ENCODE measurements at places on chromosomes 1 and 21.

- DNase-seq: no peak
These were observed 35.3 kb upstream of the CLIC4 start for GRCh38 chr1:24709791-24710441.

DNA sequence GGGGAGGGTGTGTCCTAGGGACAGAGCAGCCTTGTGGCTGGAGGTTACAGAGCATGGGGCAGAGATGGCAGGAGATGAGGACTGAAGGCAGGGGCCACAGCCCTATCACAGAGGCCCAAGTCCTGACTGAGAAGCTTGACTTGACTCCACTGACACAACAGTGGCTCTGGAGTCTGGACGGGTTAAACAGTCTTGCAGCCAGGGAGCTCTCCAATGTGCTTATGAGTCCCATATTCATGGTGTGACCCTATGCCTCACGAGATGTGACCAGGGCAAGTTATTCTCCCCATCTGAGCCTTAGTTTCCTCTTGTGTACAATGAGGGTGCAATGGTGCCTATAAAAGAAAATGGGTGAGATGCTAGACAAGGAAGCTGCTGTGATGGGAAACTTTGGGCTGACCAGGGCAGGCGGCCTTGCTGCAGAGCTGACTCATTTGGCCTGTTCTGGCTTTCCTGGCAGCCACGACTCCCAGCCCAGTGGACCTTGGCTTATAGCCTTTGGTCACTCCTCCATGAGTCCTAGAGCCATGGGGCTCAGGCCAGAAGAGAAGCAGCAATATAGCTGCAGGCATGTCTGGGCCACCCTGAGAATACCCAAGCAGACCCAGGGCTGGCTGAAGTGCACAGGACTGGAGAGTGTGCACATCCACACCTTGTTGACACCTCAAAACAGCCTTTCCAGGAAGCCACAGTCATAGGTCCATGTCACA, 2.8 kb upstream of the TTC22 start:
- DNase-seq: no peak

GRCh38 chr1:2493691-2494322, 17.7 kb downstream of the PLCH2 start:
- DNase-seq: peak; percentile 73

GRCh38 chr1:199901341-199901740, 126.2 kb upstream of the NR5A2 start:
- DNase-seq: no peak

- peak; percentile 69 for DNase-seq
These were observed 31.2 kb downstream of the CDCP2 start for GRCh38 chr1:54121482-54122134.

- no peak for DNase-seq
These were observed 38.8 kb upstream of the RGS8 start for GRCh38 chr1:182723200-182723599.

- DNase-seq: no peak
These were observed 64.0 kb downstream of the PLPPR5 start for GRCh38 chr1:98940722-98941079.

GRCh38 chr1:41860214-41860613, 58.5 kb downstream of the HIVEP3 start:
- DNase-seq: no peak

DNA sequence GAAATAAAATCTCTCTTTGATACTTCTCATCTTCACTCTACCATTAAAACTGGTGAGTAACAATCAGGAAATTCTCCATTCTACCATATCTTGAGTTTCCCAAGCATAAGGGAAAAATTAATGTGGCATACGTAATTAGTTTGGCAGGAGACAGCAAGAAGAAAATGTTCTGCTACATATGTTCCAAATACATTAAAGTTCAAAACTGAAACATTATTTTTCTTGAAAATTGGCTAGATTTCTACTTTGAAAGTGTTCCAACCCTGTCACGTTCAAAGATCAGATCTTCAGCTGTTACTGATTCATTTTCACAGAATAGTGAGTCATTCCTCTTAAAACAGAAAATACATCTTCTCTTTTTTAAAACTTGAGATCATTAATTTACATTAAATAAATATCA, 48.5 kb downstream of the PIGK start:
- no peak for DNase-seq

- no peak for DNase-seq
These were observed 114.3 kb downstream of the NAV1 start for GRCh38 chr1:201653233-201653632.

DNA sequence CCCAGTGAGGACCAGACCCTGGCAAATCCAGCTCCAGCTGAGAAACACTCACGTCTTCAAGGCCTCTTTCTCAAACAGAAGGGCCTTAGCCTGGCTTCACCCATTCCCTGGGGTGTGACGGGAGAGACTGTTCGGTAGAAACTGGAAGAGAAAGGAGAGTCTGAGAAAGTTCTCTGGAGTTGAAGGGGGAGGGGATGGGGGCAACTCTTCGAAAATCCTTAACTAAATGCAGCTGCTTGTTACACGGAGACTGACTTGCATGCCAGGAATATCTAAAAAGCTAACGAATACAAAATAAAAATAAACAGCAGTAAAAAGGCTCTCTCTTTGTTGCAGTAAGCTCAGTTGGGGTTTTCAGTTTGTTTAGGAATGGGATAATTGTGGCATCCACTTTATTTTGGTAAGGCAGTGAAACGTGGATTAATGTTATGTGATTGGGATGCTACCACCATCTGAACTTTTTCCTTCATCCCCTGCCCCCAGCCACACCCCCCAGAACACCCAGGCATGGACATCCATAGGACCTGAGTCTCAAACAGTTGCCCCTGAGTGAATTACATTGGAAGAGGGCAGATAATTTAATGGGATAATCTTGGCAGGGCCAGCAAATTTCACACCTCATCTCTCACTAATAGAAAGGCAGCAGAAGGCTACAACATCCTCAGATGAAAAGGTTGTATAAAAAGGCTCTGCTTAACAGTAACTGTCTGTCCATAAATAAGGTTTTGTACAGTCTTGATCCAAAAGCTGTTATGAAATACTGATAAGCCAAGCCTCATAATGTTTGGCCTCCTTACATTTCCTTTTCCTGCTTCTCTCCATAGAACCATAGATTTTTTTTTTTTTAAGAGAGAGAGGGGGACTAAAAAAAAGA, 5.8 kb downstream of the ROR1 start:
- DNase-seq: no peak

DNA sequence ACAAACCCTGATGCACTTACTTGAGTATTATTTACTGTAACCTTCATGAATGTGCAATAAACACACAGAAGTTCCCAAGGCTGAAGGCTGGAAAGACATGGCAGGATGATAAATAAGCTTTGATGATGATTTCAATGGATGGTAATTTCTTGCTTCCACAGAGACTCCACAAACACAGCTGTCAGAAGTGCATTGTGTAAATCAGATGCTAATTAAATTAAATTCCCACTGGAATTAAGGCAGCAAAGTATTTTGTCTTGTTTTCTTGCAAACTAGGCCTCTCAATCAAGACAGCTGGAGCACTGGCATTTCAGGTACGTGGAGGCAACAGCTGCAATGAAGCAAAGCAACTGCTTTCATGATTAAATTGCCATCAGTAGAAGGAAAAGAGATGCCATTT, 24.1 kb downstream of the FAM177B start:
- no peak for DNase-seq

DNA sequence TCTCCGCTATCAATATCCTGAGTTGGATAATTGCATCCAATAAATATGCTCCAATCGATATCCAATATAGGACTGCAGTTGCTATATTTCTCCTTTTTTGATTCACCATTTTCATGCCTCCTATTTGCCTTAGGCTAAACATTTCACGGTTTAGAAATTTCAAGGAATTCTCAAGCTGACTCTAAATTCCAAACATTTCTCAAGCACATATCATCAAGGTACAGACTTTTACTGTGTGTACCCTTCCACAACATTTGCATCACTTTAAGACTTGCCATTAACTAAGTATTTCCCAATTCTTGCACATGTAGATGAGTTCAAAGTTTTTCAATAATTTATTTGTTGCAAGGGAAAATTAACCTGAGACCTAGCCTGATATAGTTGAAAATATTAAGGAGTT, 795.2 kb upstream of the TMPRSS15 start:
- no peak for DNase-seq

DNA sequence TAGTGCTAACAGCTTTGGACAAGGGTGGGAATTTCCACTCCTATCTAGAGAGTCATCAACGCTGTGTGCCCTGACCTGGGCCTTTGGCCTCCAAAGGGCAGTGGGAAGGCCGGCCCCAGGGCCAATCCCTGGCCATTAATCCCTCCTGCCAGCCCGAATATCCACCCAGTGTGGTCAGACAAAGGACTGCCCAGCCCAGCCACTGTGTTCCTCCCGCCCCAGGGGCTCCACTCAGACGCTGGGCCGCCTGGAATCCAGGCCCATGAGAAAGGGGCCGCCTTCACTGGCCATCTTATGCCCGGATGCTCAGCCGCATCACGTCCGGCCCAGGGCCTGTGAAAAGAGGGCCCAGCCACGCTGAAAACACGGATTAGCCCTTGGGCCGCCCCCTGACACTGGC, 3.6 kb upstream of the FOXE3 start:
- DNase-seq: no peak

DNA sequence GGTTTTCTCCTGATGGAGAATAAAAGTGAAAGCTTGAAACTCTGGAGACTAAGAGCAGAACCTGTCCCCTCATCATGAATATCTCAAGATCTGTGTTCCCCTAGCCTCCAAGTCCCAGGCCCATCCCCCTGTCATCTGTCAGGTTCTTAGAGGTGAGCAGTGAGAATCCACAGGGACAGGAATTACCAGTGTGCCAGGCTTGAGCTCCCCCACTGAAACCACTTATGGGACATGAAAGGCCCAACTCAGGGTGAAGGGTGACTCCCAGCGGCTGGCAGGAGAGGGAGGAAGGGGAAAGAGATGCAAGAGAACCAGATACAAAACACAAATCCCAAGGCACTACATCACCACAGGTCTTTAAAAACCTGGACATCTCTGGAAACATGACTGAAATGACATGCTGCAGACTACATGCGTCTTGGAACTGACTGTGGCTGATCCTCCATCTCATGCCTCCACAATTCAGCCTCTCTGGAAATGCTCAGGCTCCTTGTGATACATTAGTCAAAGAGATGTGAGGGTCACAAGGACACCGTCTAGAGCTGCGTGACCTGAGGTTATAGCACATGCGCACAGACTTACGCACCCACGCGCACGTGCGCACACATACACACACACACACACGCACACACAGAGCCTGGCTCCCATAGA, 6.8 kb upstream of the LY9 start:
- no peak for DNase-seq

- DNase-seq: peak; percentile 65
These were observed 1.4 kb downstream of the LRRC41 start for GRCh38 chr1:46301808-46302640.

- peak; percentile 6 for DNase-seq
These were observed 823 bp downstream of the ENAH start for GRCh38 chr1:225651872-225652728.

DNA sequence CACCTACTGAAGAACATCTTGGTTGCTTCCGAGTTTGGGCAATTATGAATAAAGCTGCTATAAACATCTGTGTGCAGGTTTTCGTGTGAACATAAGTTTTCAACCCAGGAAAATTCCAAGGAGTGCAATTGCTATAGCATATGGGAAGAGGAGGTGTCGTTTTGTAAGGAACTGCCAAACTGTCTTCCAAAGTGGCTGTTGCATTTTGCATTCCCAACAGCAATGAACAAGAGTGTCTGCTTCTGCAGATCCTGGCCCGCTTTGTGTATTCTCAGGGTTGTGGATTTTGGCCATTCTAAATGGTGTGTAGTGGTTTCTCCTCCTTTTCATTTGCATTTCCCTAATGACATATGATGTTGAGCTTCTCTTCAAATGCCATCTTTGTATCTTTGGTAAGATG, 23.8 kb downstream of the GNG4 start:
- DNase-seq: peak; percentile 14

DNA sequence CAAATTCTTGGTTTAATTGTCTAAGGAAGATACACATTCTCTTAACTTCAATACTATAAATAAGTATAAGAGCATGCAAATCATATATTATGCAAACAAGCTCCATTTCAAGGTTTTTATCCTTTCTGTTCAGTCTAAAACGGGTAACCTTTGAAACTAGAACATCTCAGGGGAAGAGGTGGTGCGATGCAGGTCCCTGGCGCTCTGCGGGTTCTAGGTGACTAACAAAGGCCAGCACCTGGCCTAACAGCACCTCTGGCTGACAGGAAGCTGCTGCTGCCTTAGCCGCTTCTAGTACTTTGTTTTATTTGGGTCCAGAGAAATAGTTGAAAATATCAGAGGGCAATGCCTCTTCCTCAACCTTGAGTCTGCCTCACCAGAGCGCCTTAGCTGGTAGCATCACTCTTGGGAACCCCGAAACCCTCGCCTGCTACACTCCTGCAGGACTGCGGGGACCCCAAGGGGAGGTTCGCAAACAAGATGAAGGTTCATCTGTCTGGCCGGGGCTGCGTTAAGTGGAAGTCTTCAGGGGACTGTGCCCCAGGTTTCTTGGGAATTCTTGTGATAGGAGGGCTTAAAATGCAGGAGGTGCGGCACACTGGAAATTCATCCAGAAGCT, 45.5 kb downstream of the PRDM15 start:
- no peak for DNase-seq
